ENCODE measurements at places on chromosomes 5 and 9.
A peak's percentile ranks its signal among the peaks of the same experiment; 100 is the strongest.

- DNase-seq = peak; percentile 75
Observed at GRCh38 chr5:134524272-134524825, 1.1 kb upstream of the JADE2 start.

- no peak for DNase-seq
Observed at GRCh38 chr9:15965246-15965745, 412.5 kb downstream of the CCDC171 start.

- DNase-seq = no peak
Observed at GRCh38 chr9:110069326-110070248, 138.4 kb downstream of the C9orf152 start.

GRCh38 chr9:129731477-129732085, 21.3 kb downstream of the PTGES start:
- DNase-seq = no peak

- DNase-seq = no peak
Observed at GRCh38 chr5:57929271-57929670, 446.7 kb upstream of the ACTBL2 start.

GRCh38 chr5:159218595-159219023, 9.3 kb upstream of the RNF145 start:
- no peak for DNase-seq

GRCh38 chr5:142248853-142249462, 75.9 kb downstream of the SPRY4 start:
- no peak for DNase-seq

- no peak for DNase-seq
Observed at GRCh38 chr9:117374076-117374725, 40.7 kb downstream of the ASTN2 start.

- no peak for DNase-seq
Observed at GRCh38 chr5:105593011-105593760, 2030.6 kb upstream of the NUDT12 start.

GRCh38 chr5:115413651-115414050, 117.2 kb upstream of the CCDC112 start:
- DNase-seq = no peak

GRCh38 chr9:98602839-98603500, 105.8 kb downstream of the GABBR2 start:
- no peak for DNase-seq

- DNase-seq = no peak
Observed at GRCh38 chr5:5139777-5140478, at the start of gene ADAMTS16. Gene ADAMTS16 (plus strand): TSS chr5:5140330. CDS start chr5:5140468, 138 bp downstream.

DNA sequence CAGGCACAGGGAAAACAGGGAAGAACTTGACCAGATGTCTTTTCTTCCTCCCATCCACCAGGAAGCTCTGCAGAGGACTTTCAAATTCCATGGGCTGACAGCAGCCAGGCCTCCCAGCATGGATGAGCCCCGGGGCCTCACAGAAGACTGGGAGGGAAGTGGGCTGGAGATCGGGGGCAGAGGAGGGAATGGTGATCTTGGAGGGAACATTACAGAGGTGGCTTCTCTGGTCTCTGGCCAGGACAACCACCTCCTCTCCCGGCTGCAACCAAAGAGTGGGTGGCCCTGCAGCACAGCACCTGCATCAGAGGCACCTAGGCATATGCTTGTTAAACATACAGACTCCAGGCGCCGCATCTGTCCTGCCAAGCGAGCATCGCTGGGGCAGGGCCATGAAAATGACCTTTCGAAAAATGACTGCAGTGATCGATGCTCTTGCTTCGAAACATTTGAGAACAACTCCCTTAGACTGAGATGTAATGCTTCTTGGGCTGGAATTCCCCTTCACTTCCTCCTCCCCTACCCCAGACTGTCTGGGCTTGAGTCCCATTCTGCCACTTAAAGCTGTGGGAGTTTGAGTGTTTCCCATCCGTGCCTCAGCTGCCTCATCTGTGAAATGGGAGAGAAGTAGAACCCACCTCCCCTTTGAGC, 68.7 kb upstream of the UNC5A start:
- DNase-seq = no peak

DNA sequence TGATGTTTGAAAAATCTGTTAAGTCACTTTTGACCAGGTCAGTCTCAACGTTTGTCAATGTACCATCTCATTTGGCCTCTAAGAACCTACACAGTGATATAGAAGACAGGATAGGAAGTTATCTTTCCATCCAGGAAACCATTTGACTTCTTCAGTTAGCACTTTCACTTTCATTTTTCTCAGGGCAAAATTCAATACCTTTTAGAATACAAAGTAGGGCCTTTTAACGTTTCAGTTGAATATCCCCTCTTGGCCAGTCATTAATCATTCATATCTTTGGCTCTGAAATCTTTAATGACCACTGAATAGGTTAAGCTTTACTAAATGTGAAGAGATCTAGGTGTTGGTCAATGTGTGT, 101.1 kb upstream of the GNAQ start:
- no peak for DNase-seq
